ENCODE measurements at places on chromosomes 3 and 15. TPM values are rescaled to one million over a fixed set of nuclear protein-coding genes. Genes with fewer than 3 reads are reported as not detected.

The CYP11A1 gene
- 6.4 TPM for total RNA-seq

DNA sequence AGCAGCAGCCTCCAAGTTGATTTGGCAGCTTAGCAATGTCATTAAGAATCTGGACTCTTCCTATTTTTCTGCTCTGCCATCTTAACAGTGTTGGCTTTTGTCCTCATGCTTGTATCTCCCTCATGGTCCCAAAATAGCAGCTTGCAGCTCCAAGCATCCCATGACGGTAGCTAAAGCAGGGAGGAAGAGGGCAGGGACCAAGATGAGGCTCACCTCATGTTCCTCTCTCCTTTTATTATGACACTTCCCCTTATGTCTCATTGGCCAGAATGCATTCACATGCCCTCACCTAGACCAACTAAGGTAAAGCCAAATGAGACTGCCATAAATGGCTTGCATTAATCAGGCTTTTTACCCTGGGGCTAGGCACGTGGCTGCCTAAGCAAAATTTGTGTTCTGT, 382.4 kb downstream of the SHQ1 start:
- no peak for DNase-seq

GRCh38 chr3:185280572-185281365, 26.9 kb upstream of the EHHADH start:
- DNase-seq = no peak

DNA sequence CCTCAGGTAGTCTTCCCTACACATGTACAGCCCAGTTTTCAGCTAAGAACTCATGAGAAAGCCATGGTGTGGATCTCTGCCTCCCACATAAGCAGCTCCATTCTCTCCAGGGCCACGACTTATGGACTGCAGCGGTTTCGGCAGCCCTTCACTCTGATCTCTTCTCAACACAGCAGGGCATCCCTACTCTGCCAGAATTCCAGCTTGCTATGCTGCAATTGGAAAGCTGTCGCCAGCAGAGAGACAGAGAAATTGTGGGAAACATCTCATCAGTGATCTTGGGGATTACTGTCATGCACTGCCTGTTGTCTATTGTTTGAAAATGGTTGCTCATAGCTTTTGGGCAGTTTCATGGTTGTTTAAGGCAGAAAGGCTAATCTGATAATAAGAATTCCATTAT, 11.9 kb upstream of the BLM start:
- DNase-seq = no peak

Data from spleen (tissue), 13 donors.